Germinal center (tissue), 1 donor: ENCODE measurements at places on chromosomes 2 and 18.
A peak's percentile ranks its signal among the peaks of the same experiment; 100 is the strongest.

DNA sequence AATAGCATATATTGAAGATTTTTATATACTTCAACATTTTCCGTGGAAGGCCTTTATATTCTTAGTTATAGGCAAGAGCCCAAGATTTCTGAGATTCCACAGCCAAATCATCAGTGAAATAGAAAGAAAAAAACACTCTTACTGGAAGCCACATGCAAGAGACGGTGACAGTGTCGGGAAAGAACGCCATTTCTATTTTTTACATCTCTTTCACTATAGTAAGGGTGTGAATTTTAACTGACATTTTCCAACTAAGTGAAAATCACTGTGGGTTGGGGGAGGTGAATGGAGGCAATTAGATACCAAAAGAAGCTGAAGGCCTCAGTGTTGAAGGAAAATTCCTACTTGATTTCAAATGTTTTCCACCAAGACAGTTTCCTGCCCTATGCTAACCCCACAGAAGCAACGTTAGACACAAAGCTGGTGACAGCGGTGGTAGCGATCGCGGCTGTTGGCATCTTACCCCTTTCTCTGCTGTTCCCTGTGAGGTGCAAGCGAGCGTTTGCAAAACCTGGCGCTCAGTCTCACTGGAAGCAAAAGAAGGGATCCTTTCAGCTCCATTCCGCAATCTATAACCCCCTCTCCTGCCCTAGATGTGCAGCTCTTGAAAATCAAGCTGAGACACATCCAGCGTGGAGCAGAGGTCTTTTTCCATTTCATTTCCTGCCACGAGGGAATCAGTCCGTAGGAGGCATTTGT, 20.0 kb downstream of the ID2 start:
- no peak for DNase-seq

DNA sequence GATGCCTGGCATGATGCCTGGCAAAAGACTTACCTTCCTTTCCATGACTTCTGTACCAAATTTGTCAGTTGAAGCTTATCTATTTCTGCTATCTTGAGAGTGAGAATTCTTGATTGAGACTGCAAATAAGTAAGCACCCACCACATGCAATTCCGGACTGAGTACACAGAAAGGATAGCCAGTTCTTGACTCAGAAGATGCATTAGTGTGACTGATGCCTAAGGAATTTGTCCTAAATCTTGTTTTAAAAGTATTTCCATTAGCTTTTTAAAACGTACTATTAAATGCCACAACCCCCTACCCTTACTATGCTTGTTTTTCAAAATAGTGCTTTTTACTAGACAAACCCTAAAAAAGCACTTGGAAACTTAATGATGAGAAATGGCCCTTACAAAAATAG, 545 bp downstream of the MPP4 start:
- no peak for DNase-seq

GRCh38 chr2:191867507-191867847, 20.6 kb upstream of the CAVIN2 start:
- no peak for DNase-seq

- DNase-seq, result no peak
Measured at GRCh38 chr2:20025065-20025786, 12.8 kb upstream of the MATN3 start.

DNA sequence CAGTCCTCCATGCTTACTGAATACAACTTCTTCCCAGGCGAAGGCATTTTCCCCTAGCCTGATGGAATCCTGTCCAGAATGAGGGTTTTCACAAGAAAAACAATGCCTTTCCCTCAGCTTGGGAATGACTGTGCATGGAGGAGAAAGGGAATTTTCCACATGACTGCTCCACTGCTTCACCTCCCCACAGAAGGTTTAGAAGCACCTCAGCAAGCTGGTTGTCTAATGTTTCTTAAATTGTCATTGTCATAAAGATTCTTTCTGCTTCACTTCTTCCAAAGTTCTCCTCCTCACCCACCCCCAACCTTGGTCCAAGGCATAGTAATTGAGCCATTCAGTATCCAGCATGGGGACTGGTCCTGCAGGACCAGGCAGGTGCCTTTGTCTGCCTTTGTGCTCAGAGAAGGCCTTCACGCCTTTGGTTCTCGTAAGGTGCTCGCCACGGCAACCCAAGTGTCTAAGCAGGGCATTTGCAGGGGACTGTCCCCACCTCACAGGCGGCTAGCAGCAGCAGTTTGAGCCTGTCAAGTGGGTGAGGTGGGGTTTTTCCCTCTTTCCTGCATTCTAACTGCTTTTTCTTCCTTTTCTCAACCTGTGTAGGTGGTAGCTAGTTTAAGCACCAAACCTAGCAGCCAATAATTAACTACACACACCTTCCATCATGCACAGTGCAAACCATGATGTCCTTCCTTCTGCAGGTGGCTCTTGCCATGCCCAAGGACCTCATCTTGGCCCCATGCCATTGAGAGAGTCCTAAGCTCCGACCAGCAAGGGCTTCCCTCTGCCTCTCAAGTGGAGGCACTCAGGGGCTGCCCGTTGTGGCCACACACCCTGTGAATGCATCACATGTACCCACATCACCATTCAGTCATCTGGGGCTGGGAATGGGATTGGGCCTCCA, 65.7 kb upstream of the BCL2L11 start:
- DNase-seq, result no peak

DNA sequence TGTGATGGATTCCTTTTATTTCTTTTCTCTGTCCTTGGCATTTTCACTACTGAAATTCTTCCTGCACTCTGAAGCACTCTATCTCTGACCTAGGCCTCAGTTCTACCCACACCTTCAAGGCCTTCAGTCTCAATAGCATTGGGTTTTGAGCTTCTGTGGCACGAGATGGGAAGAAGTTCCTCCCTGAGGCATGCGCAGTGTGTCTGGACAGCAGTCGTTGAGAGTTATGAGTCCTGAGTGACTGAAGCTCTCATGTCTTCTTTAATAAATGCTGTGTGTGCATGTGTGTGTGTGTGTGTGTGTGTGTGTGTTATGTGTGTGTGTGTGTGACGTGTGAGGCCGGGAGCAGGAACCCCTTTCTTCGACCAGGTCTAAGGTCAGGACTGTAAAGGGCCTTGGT, 95.8 kb upstream of the DAPL1 start:
- DNase-seq, result no peak

GRCh38 chr2:4576075-4576474, 872.7 kb downstream of the DCDC2C start:
- no peak for DNase-seq

DNA sequence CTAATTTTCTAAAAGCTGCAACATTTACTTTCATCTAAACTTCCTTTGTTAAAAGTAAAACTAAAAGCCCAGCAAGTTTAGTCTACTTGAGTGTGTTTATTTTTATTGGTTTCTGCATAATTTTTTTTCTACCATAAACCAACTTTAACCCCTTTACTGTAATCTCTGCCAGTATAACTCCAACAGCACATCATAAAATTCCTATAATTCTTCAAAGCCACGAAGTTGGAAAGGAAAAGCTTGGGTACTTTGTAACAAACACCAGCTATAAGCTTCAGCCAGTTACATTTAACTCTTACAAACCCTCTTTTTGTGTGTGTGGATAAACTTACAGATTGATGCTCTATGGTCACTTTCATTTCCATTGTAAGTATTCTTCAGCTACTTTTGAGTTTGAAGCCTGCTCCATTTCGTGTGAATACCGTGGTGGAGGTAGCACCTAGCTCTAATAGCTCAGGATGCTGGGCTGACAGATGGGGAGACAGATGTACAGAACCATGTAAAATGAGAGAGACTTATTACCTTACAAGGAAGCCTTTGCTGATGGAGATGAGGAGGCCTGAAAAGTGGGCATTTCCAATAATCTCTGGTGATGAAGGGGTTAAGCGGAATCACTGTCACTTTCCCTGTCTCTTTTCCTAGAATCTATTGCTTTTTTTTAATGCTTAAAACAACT, 42.5 kb downstream of the ZEB2 start:
- DNase-seq, result no peak

GRCh38 chr2:172230889-172231401, 128.2 kb upstream of the DLX2 start:
- no peak for DNase-seq

GRCh38 chr2:172693037-172693436, 42.6 kb upstream of the RAPGEF4 start:
- DNase-seq, result no peak

- peak; percentile 3 for DNase-seq
Measured at GRCh38 chr2:63842149-63843061, 709 bp downstream of the UGP2 start.

DNA sequence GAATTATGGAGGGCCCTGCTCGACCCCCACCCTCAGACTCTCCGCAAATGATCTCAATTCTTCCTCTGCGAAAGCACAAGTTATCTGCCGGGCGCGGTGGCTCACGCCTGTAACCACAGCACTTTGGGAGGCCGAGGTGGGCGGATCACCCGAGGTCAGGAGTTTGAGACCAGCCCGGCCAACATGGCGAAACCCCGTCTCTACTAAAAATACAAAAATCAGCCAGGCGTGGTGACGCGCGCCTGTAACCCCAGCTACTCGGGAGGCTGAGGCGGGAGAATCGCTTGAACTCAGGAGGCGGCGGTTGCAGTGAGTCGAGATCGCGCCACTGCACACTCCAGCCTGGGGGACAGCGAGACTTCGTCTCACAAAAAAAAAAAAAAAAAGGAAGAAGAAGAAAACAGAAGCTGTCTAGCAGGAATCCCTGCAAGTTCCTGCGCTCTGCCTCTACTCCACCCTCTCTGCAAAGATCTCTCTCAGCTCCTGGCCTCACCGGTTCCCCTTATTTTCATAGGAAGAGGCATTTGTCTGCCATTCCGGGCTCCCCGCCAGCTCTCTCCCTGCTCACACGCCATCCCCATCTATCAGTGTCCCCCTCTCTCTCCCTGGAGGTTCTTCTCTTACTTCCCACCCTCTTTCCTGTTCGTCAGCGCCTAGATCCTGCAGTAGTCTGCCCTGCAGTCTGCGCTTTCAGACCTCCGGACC, 13.5 kb upstream of the COLEC12 start:
- no peak for DNase-seq

DNA sequence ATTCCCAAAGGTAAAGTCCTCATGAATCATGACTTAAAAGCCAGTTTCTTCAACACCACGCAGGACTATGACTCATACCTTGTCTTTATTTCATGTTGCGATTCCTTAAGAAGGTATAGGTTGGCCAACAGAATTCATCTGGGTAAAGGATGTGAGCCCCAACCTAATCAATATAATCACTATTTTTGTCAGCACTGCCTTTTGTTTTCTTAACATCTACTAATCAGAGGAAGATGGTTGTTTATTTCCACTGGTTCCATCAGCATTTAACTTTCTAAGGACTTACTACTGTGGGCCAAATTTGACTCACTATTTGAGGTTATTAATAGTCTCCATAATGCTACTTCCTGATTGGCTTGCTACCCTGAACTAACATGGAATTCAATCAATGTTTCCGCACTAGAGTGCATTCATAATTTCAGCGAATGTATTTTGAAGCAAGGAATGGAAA, 78.6 kb downstream of the SCG2 start:
- no peak for DNase-seq

GRCh38 chr18:40388121-40388520, 1566.9 kb upstream of the PIK3C3 start:
- no peak for DNase-seq

- DNase-seq, result no peak
Measured at GRCh38 chr18:79513381-79514081, 117.8 kb downstream of the NFATC1 start.

DNA sequence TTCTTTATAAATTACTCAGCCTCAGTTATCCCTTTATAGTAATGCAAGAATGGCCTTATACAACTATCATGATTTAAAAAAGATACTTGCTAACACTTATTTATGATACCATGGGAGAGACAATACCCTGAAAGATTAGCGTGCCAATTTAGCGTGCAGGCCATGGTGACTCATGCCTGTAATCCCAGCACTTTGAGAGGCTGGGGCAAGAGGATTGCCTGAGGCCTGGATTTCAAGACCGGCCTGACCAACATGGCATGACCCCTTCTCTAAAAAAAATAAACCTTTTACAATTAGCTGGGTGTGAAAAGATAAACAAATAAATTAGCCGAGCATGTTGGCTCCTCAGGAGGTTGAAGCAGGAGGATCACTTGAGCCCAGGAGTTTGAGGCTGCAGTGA, 493.4 kb upstream of the FSIP2 start:
- DNase-seq, result no peak

GRCh38 chr2:79831961-79832360, 319.1 kb downstream of the CTNNA2 start:
- no peak for DNase-seq

DNA sequence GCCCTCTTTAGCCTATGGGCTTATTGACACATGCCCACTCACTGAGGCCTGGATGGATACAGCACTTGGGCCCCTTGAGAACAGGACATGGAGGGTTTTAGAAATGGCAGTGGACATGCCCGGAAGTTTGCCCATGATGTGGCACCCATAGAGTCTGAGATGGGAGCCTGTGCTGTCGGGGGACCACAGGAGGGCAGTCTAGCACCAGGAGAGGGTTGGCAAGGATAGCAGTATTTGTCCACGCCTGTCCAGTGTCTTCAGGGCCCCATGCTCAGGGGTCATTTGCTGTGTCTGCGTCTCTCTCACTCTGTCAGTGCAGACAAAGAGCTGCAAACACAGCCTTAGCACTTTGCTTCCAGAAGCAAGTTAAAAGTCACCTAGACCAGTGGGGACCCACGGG, 48.7 kb downstream of the IL1RL2 start:
- no peak for DNase-seq

DNA sequence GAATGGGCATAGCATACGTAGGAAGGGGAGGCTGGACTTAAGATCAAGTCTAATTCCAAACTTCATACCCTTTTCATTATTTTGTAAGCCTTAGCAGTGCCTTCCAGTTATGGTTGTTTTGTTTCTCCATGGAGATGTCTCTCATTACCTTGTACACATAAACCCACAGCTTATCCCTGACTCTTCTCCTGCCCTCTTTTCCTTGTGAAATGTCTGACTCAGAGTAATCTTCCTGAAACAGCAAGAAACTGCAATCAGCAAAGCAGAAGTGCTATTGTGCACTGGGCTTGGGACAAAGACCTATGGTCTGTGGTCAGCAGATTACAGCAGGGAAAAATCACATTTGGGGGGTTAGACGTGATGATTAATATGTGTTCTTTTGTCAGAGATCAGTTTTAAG, 176.7 kb downstream of the IKZF2 start:
- no peak for DNase-seq

DNA sequence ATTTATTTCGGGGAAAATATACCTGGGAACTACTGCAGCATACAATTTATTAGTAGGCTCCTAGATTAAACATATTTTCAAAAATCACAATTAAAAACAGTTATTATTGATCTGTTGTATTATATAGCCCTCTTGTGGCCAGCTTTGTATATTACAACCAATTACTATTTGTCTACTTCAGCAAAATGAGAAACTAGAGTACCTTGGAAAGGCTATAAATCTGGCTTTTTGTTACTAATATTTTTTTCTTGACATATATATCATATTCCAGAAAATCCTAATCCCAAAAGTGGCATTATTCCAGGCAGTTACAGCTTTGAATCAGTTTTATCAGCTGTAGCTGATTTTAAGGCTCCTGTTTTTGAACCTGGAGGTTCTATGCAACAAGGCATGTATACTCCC, 101.2 kb downstream of the UBR3 start:
- DNase-seq, result peak; percentile 5
